ENCODE measurements at places on chromosomes 7 and 10.

DNA sequence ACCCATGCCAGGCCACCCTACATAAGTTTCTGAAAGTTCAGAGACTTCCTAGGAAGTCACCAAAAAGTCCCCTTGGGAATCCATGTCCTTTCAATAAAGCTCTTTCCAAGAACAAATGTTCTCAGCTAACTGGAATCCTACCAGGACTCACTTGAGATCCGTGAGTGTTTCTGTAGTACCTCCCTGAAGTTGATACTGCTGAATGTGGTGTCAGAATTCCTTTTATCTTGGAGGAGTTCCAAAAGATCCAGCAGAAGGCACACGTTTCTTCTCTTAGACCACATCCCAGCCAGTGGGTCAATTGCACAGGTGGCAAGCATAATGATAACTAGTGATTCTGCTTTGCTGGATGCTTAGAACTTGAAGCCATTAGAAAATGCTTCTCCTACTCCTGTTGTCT lies 689.7 kb upstream of the IGFBP3 start:
- DNase-seq, result no peak

- DNase-seq, result no peak
Measured at GRCh38 chr10:123583639-123584418, 82.3 kb upstream of the GPR26 start.

- DNase-seq, result no peak
Measured at GRCh38 chr10:77625379-77625778, 12.2 kb downstream of the KCNMA1 start.

DNA sequence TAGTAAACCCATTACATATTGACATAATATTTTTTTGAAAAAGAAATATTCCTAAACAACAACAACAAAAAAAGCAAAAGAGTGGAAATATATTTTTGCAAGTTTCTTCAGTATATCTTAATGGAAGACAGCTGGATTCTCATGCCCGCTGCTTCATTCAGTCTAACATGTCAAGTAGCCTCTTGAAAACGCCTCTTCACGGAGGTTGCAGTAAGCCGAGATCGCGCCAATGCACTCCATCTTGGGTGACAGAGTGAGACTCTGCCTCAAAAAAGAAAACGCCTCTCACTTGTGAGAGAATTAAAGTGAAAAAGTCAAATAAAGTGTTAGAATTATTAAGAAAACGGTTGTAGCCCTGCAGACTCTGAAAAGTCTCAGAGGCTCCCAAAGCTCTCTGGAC lies 1.3 kb downstream of the CUTC start:
- DNase-seq, result no peak

GRCh38 chr7:41117431-41117830 lies 585.5 kb downstream of the INHBA start:
- DNase-seq, result no peak

GRCh38 chr10:11303361-11304170 lies 285.9 kb downstream of the CELF2 start:
- DNase-seq, result no peak

DNA sequence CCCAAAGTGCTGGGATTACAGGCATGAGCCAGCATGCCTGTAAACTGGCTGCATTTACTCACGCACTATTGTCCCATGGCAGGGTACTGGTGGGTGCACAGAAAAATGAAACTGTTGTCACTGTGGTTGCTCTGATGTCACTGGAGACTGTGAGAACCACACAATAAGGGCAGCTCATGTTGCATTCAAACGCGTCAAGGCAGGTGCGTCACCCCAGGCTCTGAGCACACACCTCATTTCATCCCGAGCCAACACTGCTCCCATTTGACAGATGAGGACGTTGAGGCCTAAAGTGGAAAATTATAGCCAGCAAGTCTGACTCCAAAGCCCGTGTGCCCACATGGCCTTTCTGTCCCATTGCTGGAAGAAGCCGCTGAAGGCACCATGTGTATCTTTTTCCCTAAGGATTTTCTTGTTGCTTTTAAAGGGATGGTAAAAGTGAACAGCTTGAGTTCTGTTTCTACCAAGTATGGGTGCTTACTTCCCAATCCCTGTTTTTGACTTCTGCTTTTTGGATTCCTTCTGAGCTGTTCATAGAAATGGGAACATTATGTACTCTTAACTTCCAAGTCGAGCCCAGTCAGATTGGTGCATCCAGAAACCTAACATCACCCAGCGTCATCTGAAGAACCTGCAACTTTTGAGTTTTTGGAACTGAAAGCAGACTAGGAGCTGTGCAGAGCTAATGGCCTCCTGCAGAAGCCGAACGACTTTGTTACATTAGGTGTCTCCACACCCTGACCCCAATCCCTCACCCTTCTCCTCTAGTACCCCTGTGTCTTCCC lies 60.1 kb upstream of the CARD11 start:
- no peak for DNase-seq

GRCh38 chr10:103726637-103727036 lies 128.7 kb downstream of the SH3PXD2A start:
- no peak for DNase-seq

- no peak for DNase-seq
Measured at GRCh38 chr7:44678101-44678470, 70.6 kb upstream of the ZMIZ2 start.

DNA sequence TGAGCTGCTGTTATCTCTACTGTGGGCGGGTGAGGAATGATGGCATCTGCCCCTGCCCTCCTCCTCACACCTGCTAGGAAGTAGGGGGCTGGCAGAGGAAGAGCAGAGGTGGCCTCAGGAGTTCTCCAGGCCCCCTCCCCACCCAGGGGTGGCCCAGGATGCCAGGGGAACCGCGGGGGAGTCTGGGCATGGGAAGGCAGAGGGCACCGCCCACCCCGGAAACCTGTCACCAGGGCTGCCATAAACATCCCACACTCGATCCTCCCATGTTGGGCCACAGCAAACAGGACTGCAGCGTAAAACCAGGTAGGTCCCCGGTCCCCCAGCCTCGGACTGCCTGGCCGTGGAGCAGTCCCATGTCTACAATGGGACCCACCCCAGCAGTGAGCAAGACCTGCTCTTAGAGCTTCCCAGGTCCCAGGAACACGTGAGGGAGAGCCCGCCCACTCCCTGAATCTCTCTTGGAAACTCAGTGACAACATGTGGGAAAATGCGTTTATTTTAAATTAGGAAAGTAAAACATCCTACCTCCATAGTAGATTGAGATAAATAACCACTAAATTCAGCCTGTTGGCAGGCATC lies 23.4 kb downstream of the EBF3 start:
- no peak for DNase-seq

- DNase-seq, result no peak
Measured at GRCh38 chr10:89829887-89830269, 128.5 kb downstream of the KIF20B start.

- DNase-seq, result no peak
Measured at GRCh38 chr7:105439174-105439893, 50.6 kb upstream of the SRPK2 start.

Measured in activated CD8-positive, alpha-beta memory T cell treated with anti-CD3 and anti-CD28 coated beads, Interleukin-2, amount 50 U/mL, for 4 hours (primary cell).